Mesothelial cell of epicardium (in vitro differentiated cells): ENCODE measurements at places on chromosomes 7 and 10. TPM values are rescaled to one million over a fixed set of nuclear protein-coding genes. Genes with fewer than 3 reads are reported as not detected.
A peak's percentile ranks its signal among the peaks of the same experiment; 100 is the strongest.

DKK1 gene
- 12.7 to 13.3 TPM (median 13.0 TPM) in 3 replicates for total RNA-seq

- no peak overlapping the region for H3K27ac ChIP-seq
- no peaks in the 10 kb centered on the region for H3K4me1 ChIP-seq
- no peaks in the 10 kb centered on the region for H3K36me3 ChIP-seq
- no peak overlapping the region for H3K4me3 ChIP-seq
- peaks cover 14% of the 10 kb centered on the region for H3K27me3 ChIP-seq
Observed at GRCh38 chr10:95920798-95921426, 13.1 kb downstream of the CC2D2B start.

GPR15LG gene
- not detected in 3 replicates for total RNA-seq

MEIG1 gene
- 0.56 to 0.77 TPM in 2 of 3 replicates, not detected in the other for total RNA-seq

DNA sequence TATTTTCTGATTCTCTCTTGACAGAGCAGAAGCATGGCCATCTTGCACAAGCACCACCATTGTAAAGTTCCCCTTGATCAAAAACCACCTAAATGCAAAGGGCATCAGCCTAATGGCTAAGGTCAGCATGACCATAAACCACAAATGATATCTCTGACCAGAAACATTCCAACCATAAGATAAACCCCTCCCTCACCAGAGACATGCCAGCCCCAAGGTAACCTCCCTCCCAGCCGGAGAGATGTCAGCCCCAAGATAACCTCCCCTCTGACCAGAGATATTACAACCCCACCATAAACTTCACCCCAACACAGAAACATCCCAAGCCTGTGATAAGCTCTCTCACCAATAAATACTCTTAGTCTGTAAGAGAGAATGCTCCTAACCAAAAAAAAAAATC lies 72.1 kb upstream of the CDK1 start:
- peaks cover 22% of the 10 kb centered on the region for H3K4me1 ChIP-seq
- H3K36me3 ChIP-seq = peaks cover 39% of the 10 kb centered on the region
- no peak overlapping the region for H3K4me3 ChIP-seq
- no peak for DNase-seq
- H3K27me3 ChIP-seq = no peaks in the 10 kb centered on the region

PDK4 gene
- total RNA-seq = 0.98 to 1.1 TPM (median 1.0 TPM) in 3 replicates

GRCh38 chr7:138542183-138542582 lies 82.1 kb downstream of the TRIM24 start:
- no peak overlapping the region for H3K27ac ChIP-seq
- no peak for DNase-seq
- peaks cover 1% of the 10 kb centered on the region for H3K4me1 ChIP-seq
- peaks cover 82% of the 10 kb centered on the region for H3K36me3 ChIP-seq
- H3K4me3 ChIP-seq = no peak overlapping the region
- no peaks in the 10 kb centered on the region for H3K27me3 ChIP-seq

MYO1G gene
- 0.65 to 0.69 TPM (median 0.66 TPM) in 3 replicates for total RNA-seq

DNA sequence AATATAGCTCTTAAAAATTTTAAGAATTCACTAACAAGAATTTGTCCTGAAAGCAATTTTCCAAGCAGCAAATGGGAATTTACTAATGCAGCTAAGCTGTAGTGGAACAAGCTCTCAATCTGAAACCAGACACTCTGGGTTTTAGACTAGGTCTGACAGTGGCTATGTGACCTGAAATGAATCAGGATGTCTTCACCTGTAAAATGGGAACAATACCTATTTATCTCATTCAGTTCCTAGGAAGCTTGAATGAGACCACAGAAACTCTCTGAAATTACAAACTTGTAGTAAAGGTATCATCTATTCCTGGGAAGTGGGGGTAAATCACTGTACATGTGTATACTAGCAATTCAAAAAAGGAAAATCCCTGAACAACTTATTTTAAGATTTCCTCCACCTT lies 1.2 kb downstream of the DNAJC2 start:
- peaks cover 20% of the 10 kb centered on the region for H3K36me3 ChIP-seq
- H3K4me1 ChIP-seq = peaks cover 12% of the 10 kb centered on the region
- no peaks in the 10 kb centered on the region for H3K27me3 ChIP-seq
- H3K27ac ChIP-seq = peak overlapping the region; percentile 98
- H3K4me3 ChIP-seq = peak overlapping the region; percentile 96

DNA sequence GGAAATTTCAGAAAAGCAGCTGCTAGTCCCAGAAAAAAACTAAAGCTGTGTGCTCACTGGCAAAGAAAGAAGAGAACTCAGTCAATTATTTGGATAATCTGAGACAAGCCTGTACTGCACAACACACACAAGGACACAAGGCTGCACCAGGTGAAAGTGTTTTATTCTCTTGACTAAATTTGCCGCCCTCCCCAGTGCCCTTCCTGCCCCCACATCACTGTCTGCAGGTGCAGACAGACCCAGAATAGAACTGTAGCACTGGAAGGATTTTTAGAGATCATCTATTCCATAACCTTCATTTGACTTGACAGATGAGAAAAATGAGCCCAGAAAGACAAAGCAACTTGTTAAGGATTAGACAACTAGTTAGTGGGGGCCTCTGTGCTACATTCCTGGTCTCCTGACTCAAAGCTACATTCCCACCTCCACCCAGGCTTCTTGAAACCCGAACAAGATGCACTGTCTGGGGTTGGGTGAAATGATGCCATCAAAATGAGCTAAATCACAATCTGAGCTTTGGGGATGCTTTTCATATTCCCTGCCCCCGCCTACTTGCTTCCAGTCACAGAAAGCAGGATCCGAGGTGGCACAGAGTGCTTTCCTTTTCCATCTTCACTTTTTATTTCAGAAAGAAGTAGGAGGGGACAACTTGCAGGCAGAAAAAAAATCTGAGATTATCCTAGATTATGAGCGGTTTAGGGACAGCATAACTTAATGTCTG lies 5.2 kb upstream of the VAX1 start:
- H3K4me1 ChIP-seq = peaks cover 9% of the 10 kb centered on the region
- no peak for DNase-seq
- H3K36me3 ChIP-seq = no peaks in the 10 kb centered on the region
- H3K27me3 ChIP-seq = peaks cover 97% of the 10 kb centered on the region
- no peak overlapping the region for H3K4me3 ChIP-seq
- no peak overlapping the region for H3K27ac ChIP-seq

MCM10 gene
- 10.4 to 14.8 TPM (median 12.5 TPM) in 3 replicates for total RNA-seq

DNA sequence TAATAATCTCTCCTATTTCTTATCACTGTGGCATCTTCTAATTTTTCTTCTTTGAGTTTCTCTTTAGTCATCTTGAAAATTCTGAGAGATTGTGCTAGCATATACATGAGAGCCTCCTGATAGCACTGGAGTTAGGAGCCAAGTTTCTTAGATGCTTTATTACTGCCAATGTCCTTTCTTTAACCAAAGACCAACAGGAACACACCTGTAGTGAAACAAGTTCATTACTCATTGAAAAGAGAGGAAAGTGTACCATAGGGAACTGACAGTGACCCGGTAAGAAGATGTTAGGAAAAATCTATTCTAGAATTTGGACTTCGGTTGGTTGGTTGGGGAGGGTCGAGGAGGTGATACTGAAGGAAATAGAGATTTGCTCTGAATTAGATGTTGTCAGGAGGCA lies 27.1 kb upstream of the CD36 start:
- no peaks in the 10 kb centered on the region for H3K36me3 ChIP-seq
- H3K27me3 ChIP-seq = no peaks in the 10 kb centered on the region
- no peak for DNase-seq
- peaks cover 10% of the 10 kb centered on the region for H3K4me1 ChIP-seq

DNA sequence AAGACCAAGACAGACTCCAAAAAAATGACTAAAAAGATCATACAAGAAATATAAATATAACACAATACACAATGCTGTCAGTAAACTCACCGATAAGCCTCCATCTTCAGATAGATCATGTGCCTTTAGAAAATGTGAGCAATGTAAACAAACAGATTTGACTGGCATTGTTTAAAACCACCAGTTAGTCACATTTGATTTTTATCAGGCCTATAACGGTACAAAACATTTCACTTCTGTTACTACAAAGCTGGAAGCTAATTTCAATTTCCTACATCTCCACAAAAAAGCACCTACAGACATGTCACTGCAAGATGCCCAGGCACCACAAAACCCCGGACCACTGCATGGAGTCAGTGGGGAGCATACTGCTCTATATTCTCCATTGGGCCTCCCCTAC lies 18.9 kb downstream of the SGMS1 start:
- H3K36me3 ChIP-seq = no peaks in the 10 kb centered on the region
- no peak overlapping the region for H3K4me3 ChIP-seq
- peak overlapping the region; percentile 89 for H3K27ac ChIP-seq
- DNase-seq = no peak
- no peaks in the 10 kb centered on the region for H3K27me3 ChIP-seq

GRCh38 chr7:30436046-30436445 lies 42.5 kb downstream of the NOD1 start:
- no peaks in the 10 kb centered on the region for H3K27me3 ChIP-seq
- DNase-seq = no peak
- H3K4me1 ChIP-seq = no peaks in the 10 kb centered on the region
- no peak overlapping the region for H3K27ac ChIP-seq
- H3K4me3 ChIP-seq = no peak overlapping the region
- H3K36me3 ChIP-seq = peaks cover 51% of the 10 kb centered on the region

USP54 gene
- total RNA-seq = 24.5 to 26.9 TPM (median 26.7 TPM) in 3 replicates

MINDY4 gene
- total RNA-seq = 10.8 to 11.6 TPM (median 11.3 TPM) in 3 replicates

PRR15 gene
- total RNA-seq = 4.9 to 7.2 TPM (median 6.6 TPM) in 3 replicates
